Activated CD8-positive, alpha-beta T cell treated with anti-CD3 and anti-CD28 coated beads, Interleukin-2, amount 10 ng/mL, durations not matched to agents 7 days and 5 days (primary cell): ENCODE measurements at places on chromosomes 7 and 10. TPM values are rescaled to one million over a fixed set of nuclear protein-coding genes. Genes with fewer than 3 reads are reported as not detected.

GRCh38 chr10:28432210-28432676 lies 100.7 kb upstream of the WAC start:
- no peaks in the 10 kb centered on the region for H3K27me3 ChIP-seq
- H3K36me3 ChIP-seq, result no peaks in the 10 kb centered on the region
- peaks cover 6% of the 10 kb centered on the region for H3K4me1 ChIP-seq
- peak overlapping the region; percentile 44 for H3K4me3 ChIP-seq
- DNase-seq, result peak; percentile 38

DNA sequence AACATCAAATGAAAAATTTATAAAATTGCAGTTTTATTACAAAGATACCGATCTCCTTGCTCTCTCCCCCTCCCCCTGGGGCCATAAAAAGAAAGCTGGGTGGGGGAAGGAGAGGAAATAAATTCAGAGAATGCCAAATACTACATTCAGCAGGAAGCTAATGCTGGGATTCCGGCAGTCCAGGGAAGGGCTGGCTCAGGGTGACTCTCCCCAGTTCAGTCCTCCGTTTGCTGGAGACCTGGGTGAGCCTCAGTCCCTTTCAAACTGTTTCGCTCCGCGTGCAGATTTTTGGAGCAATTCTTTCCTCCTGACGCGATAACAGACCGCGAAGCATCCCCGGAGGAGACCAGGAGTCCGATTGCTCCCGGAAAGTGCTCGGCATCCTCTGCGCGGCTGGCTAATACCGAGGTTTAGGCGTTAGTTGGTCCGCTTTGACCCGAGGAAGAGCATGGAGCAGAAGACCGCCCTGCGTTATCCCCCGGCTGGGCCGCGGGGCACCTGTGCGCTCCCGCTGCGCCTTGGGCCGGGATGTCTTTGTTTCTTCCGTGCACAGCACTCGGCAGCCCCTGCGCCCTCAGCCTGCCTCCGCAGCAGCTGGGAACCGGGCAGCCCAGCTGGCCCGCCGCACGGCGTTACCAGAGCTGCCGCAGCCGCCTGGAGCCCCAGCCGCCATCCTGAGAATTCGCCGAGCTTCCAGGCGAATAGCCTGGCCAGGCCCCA lies 3.9 kb upstream of the HOXA2 start:
- H3K4me3 ChIP-seq, result no peak overlapping the region
- no peak for DNase-seq
- no peak overlapping the region for H3K27ac ChIP-seq
- peaks cover 8% of the 10 kb centered on the region for H3K4me1 ChIP-seq

TMEM178B gene
- 0.05 TPM for total RNA-seq

DNA sequence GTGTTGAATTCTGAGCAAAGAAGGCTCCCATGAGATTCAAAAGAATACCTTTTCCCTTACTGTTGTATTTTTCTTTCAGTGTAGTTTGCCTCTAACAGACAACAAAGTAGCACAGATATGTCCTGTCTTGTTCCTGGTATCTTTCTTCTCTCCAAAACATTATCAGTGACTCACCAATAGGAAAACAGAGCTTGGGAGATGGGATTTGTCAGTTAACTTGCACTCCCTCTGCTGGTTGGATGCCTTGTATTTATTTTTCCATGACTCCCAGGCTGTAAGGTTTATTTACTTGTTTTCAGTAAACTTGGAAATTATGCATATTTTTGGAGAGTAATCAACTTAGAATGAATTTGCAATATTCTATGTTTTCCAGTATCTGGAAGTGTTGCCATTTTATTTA lies 129.7 kb downstream of the SAMD9 start:
- no peak for DNase-seq
- no peaks in the 10 kb centered on the region for H3K27me3 ChIP-seq
- H3K27ac ChIP-seq, result no peak overlapping the region
- no peaks in the 10 kb centered on the region for H3K36me3 ChIP-seq
- H3K4me3 ChIP-seq, result no peak overlapping the region

DNA sequence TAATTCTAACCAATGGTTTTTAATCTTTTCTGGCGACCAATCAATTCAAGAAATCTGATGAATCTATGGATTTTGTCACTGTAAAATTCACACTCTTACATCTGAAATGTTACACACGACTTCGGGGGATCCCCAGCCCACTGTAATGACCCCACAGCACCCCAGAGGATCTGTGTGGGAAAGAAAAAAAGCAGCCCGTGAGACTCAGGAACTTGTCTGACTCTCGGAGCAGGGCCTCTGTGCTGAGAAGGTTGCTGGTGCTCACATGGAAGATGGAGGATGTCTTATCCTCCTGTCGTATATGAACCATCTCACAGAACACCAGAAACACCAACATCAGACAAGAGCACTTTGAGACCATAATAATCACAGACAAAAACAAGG lies 228.4 kb upstream of the INHBA start:
- H3K4me1 ChIP-seq, result peaks cover 3% of the 10 kb centered on the region
- H3K4me3 ChIP-seq, result no peak overlapping the region
- DNase-seq, result no peak
- no peak overlapping the region for H3K27ac ChIP-seq
- H3K27me3 ChIP-seq, result peaks cover 18% of the 10 kb centered on the region

GPR15LG gene
- total RNA-seq, result not detected

GRCh38 chr10:126243971-126244370 lies 144.3 kb downstream of the ADAM12 start:
- H3K4me3 ChIP-seq, result no peak overlapping the region
- no peaks in the 10 kb centered on the region for H3K27me3 ChIP-seq
- no peaks in the 10 kb centered on the region for H3K4me1 ChIP-seq
- H3K36me3 ChIP-seq, result no peaks in the 10 kb centered on the region
- no peak overlapping the region for H3K27ac ChIP-seq

- no peaks in the 10 kb centered on the region for H3K27me3 ChIP-seq
- DNase-seq, result no peak
- no peak overlapping the region for H3K4me3 ChIP-seq
- no peaks in the 10 kb centered on the region for H3K36me3 ChIP-seq
Measured at GRCh38 chr10:34397324-34397723, 417.8 kb downstream of the PARD3 start.
